ENCODE measurements at places on chromosomes 2 and 18. TPM values are rescaled to one million over a fixed set of nuclear protein-coding genes. Genes with fewer than 3 reads are reported as not detected.

Gene RBMS1
- 67.0 TPM for total RNA-seq

Gene ZCCHC2
- total RNA-seq, result 7.9 TPM

Gene FIGN
- total RNA-seq, result 1.3 TPM

Gene CHST10
- 5.7 TPM for total RNA-seq

Gene COLEC11
- total RNA-seq, result 1.4 TPM

Gene ACVR1
- total RNA-seq, result 29.6 TPM

Gene PKDCC
- 134 TPM for total RNA-seq

Gene TLX2
- not detected for total RNA-seq

Gene CDC42EP3
- total RNA-seq, result 34.4 TPM

Gene LRRTM4
- not detected for total RNA-seq

Gene SLC66A3
- total RNA-seq, result 58.1 TPM

Gene VAMP5
- total RNA-seq, result 33.1 TPM

Gene RSAD2
- total RNA-seq, result not detected

Gene CYB5A
- 160 TPM for total RNA-seq

Gene SULT1C2
- total RNA-seq, result not detected

Gene MLPH
- 11.7 TPM for total RNA-seq

Gene RFTN2
- total RNA-seq, result 23.0 TPM

Gene TRIM43
- total RNA-seq, result not detected

Gene CMPK2
- under 0.01 TPM for total RNA-seq

Gene C2orf80
- not detected for total RNA-seq

Gene GREB1L
- 11.2 TPM for total RNA-seq

Gene SERPINB13
- total RNA-seq, result not detected

Gene PROC
- total RNA-seq, result not detected

Gene GMPPA
- total RNA-seq, result 70.1 TPM

Gene EMILIN1
- total RNA-seq, result 242 TPM

Gene SLC5A7
- total RNA-seq, result not detected

Gene TEX51
- total RNA-seq, result not detected

Gene CCDC102B
- 5.8 TPM for total RNA-seq

Gene CD8B2
- not detected for total RNA-seq

Gene YWHAQ
- 179 TPM for total RNA-seq

Gene ERMN
- not detected for total RNA-seq

Gene OTOF
- not detected for total RNA-seq

Gene ALPG
- total RNA-seq, result not detected

Gene GPAT2
- 1.3 TPM for total RNA-seq

Gene BMP10
- total RNA-seq, result not detected

Gene C2orf66
- total RNA-seq, result not detected

Gene CNTNAP5
- not detected for total RNA-seq

Gene YES1
- total RNA-seq, result 71.8 TPM

Gene C1QL2
- total RNA-seq, result not detected

Gene LINC00305
- total RNA-seq, result not detected

Gene YIPF4
- 31.3 TPM for total RNA-seq

Gene ZNF385B
- not detected for total RNA-seq

Gene ACTR1B
- total RNA-seq, result 41.2 TPM

Gene LRRC30
- total RNA-seq, result not detected

Gene SH3BP4
- 32.6 TPM for total RNA-seq

Gene C2orf72
- 0.70 TPM for total RNA-seq

Gene ITPRIPL1
- total RNA-seq, result 0.34 TPM

Gene HAAO
- 0.70 TPM for total RNA-seq

Gene FAM110C
- total RNA-seq, result 0.82 TPM

Gene LAMA3
- total RNA-seq, result 3.5 TPM

Gene REG1B
- not detected for total RNA-seq

Gene CERKL
- not detected for total RNA-seq

Gene AMER3
- not detected for total RNA-seq

Gene STAT4
- 0.47 TPM for total RNA-seq

Gene CCDC68
- total RNA-seq, result 4.5 TPM

Gene CFAP65
- not detected for total RNA-seq

Gene SERPINB3
- total RNA-seq, result not detected

Gene CCDC93
- 21.1 TPM for total RNA-seq

Data from pericardium fibroblast (primary cell).